ENCODE measurements at places on chromosomes 7 and 10. TPM values are rescaled to one million over a fixed set of nuclear protein-coding genes. Genes with fewer than 3 reads are reported as not detected.

DNA sequence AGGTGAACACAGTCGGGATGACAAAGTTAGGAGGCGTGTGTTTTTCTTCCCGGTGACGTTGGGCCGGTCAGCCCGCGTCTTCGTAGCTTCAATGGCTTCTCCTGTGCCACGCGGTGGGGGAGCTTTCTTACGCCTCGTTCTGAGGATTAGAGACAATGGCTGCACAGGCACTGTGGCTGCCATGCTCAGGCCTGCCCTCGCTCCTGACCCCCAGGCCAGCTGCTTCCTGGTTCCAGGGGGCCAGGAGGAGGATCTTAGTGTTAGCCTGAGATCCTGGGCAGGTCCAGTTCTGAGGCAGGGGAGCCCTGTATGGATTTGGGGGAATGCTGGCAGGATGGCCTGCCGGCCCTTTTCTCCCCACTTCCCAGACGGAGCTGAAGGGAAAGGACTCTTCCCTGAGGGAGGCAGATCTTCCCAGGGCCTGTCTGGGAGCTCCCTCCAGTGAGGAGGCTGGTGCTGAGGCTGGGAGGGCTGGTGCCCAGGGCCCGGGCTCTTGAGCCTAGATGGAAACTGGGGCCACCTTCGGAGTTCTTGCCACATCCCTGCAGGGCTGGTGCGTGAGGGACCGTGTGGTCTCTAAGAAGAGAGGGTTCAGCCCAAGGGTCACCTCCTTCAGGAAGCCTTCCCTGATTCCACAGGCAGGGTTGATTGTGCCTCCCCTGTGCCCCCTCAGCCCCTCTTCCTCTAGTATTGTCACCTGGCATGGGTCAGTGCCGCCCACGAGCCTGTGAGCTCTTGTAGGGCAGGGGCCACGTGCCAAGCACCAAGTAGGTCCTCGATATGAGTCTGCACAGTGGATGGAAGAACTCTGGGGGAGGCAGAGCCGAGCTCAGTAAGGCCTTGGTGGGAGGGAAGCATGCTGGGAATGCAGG, 101.4 kb downstream of the GRK5 start:
- no peak for DNase-seq

DNA sequence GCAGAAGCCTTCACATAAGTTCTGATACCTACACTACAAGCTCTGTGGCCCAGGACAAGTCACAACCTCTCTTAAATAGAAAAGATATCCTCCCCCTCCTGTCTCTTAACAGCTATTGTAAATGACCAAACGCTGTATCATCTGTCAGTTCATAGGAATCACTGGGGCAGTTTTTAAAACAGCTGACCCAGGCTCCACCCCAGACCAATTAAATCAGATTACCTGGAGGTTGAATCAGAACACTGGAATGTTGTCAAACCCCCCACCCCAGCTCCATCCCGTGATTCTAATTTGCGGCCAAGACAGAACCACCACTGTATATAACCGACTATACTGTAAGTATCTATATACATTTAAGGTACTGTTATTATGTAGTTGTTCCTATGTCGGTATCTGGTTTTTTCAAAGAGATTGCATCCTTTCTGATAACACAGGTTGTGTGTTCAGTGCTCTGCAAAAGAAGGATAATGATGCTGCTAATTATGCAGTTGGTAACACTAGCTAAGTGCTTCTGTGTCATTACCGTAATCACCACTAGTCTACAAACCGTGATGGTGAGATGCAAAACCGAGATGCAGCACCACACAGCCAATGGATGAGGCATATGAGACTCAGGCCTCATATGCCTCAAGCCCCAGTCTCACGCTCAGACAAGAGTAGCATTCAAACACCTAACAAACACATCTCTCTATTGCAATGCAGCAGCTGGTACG, 47.4 kb downstream of the TNS3 start:
- DNase-seq: no peak

- no peak for DNase-seq
These were observed 67.9 kb downstream of the CDK1 start for GRCh38 chr10:60846173-60846572.

DNA sequence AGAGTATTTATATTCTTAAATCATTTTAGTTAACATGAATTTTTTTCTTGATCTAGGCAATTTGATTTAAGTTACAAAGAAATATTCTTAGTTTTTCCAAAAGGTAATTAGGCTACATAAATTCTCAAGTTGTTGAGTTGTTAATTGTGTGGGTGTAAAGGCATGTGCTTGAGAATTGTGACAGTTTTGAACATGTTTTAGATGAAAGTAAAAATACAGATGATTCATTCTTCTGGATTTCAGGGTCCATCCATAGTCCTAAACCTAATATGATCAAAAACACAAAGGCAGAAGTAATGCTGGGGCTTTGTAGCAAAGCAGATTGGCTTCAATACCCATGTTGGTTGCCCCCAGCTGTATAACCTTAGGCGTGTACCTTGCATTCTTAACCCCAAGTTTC, 127.9 kb downstream of the CPED1 start:
- no peak for DNase-seq

GRCh38 chr10:61812052-61812721, 89.3 kb upstream of the ARID5B start:
- DNase-seq: no peak

DNA sequence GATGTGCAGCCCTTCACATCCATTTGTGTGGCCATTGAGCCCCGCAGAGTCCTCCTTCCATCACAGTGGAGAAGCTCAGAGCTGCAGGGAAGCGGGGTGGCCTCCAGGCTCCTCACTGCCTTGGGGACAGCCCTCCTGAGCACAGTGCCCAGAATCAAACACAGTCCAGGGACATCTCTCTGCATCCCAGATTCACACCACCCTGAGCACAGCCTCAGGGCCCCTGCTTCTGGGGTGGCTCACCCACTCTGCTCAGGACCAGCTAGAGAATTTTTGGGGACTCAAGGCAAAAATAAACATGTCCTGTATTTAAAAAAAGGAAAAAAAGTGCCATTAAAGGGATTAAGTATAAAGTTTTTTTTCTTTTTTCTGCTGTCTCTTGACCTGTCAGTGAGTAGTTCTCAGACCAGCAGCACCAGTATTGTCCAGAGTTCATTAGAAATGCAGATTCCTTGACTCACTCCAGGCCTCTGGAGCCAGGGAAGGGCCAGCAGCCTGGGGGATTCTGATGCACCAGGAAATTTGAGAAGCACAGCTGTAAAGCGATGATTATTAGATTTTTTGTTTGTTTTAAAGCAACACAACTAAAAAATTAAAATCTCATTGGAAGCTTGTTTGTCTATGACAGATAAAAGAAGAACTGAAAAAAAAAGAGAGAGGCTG, 61.6 kb downstream of the ARHGAP22 start:
- no peak for DNase-seq

DNA sequence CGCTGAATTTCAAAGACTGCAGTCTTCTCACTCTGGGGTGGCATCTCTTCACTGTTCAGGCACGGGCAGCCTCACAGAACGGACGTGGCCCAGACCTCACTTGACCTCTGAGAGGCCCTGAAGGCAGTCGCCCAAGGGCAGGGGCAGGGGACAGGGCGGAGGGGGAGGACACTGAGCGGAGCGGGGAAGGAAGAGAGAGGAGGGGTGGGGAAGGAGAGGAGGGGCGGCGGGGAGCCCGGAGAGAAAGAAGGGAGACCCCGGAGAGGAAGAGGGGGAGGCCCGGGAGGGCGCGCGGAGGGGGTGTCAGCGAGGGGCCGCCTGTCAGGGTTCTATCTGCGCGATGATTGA, 58.7 kb upstream of the COMTD1 start:
- no peak for DNase-seq

DNA sequence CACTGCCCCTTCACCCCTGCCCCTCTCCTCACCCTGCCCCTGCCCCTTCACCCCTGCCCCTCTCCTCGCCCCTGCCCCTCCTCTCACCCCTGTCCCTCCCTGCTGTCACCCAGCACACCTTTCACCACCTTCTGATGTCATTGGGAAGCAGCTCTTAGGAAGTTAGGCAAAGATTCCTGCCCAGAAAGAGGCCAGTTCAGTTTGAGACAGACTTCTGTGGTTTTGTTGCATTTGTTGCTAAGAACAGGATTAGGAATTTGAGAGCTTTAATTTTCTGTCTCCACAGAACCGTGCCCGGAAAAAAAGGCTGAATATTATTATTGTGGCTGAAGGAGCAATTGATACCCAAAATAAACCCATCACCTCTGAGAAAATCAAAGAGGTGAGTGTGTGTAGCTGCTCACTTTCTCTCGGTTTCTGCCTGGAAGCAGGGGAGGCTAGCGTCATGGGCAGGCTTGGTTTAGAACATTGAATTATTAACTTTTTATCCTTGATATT, 39.6 kb downstream of the PFKP start:
- no peak for DNase-seq

DNA sequence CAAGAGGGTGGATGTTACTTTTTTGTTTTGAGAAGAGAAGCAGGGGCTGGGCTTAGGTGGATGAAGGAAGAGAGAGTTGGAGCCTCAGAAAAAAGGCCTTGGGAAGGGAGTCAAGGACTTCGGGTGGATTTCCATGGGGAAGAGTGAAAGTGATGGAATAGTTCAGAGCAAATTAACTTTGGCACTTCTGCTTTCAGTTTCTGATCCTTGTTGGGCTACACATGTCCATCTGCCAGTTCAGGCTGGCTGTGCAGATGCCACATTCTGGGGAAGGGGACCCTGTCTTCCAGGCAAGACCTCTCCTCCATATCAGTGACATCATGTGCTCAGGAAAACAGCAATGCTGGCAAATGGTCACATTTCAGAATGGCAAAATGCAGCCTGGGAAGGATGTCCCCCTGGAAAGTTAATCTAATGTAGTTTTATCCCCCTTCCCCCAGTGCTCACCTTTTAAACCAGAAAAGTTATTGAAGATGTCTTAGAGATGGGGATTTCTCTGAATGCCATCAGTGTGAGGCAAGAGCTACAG, 86.0 kb downstream of the WDFY4 start:
- no peak for DNase-seq

Gene TMEM229A
- 0.27 TPM for total RNA-seq

DNA sequence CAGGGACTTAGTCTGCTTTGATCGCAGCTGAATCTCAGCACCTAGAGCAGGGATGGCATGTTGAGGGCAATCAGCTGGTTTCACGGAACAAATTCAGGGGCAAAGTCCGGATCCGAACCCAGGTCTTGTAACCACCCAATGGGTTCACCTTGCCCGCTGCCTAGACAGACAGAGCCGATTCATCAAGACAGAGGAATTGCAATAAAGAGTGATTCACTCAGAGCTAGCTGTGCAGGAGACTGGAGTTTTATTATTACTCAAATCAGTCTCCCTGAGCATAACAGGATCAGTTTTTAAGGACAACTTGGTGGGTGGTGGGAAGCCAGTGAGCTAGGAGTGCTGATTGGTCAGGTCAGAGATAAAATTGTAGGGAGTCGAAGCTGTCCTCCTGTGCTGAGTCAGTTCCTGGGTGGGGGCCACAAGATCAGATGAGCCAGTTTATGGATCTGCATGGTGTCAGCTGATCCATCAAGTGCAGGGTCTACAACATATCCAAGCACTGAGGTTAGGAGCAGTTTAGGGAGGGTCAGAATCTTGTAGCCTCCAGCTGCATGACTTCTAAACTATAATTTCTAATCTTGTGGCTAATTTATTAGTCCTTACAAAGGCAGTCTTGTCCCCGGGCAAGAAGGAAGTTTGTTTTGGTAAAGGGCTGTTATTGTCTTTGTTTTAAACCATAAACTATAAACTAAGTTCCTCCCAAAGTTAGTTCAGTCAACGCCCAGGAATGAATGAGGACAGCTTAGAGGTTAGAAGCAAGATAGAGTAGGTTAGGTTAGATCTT, 43.5 kb upstream of the CHST3 start:
- DNase-seq: no peak

DNA sequence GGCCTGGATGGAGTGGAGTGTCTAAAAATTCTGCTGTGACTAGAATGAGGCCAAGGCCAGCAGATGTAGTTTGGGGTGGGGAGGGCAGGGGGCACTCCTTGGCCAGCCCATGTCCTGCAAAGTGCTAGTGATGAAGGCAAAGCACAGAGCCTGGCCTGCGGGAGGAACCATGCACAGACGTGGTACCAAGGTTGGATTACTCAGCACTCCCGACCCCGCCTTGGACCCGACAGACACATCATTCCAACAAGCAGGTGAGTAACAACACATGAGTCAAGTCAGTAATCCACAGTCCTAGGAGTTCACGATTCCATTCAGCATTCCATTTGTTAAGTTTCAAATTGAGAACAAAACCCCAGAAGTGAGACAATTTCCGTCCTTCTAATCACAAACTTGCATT, 317.3 kb downstream of the TCERG1L start:
- no peak for DNase-seq

DNA sequence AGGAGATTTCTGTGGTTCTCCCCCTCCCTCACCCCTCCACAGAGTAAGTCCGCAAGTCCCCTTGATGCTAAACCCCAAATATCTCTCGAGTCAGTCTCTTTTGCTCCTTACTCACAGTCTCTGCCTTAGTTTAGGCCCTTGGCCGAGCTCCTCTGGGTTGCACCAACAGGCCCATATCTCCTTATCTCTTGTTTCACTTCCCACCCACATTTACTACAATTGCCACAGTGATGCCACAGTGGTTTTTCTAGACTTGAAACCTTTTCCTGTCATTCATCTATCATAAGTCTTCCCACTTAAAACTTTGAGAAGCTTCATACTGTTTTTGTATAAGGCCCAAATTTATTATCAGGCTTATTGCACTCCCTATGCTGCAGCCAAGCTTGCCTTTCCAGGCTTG, 23.4 kb upstream of the NME8 start:
- DNase-seq: no peak

GRCh38 chr7:118366363-118366762, 141.9 kb downstream of the ANKRD7 start:
- no peak for DNase-seq

DNA sequence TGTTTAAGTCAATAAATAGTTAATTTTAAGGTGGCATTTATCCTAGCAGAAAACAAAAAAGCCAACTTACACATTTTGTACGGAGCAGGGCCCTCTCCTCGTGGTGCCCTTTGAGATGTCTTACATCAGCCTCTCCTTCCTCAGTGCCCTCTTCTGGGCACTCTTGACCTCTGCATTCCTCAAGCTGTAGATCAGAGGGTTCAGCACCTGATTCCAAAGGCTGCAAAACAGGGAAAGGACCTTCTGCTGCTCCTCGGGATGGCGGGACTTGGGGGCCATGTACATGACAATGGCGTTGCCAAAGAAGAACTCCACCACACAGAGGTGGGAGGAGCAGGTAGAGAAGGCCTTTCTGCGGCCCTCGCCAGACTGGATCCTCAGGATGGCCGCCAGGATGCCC, 4.6 kb upstream of the OR2A14 start:
- no peak for DNase-seq
